ENCODE measurements at places on chromosomes 1 and 21. TPM values are rescaled to one million over a fixed set of nuclear protein-coding genes. Genes with fewer than 3 reads are reported as not detected.

The VAMP3 gene
- total RNA-seq = 113 TPM

- DNase-seq = no peak
These were observed 429.0 kb downstream of the NEGR1 start for GRCh38 chr1:71853360-71853759.

- DNase-seq = no peak
These were observed 710.2 kb downstream of the AMY1C start for GRCh38 chr1:104459886-104460285.

The EGLN1 gene
- total RNA-seq = 30.3 TPM

GRCh38 chr1:42259739-42260064, 75.3 kb downstream of the FOXJ3 start:
- no peak for DNase-seq

The RTCA gene
- 30.3 TPM for total RNA-seq

GRCh38 chr1:86468501-86468977, at the start of gene CLCA1:
TSS of gene CLCA1 (plus strand) at chr1:86468927. CDS start at chr1:86468972, 45 bp downstream.
- no peak for DNase-seq

DNA sequence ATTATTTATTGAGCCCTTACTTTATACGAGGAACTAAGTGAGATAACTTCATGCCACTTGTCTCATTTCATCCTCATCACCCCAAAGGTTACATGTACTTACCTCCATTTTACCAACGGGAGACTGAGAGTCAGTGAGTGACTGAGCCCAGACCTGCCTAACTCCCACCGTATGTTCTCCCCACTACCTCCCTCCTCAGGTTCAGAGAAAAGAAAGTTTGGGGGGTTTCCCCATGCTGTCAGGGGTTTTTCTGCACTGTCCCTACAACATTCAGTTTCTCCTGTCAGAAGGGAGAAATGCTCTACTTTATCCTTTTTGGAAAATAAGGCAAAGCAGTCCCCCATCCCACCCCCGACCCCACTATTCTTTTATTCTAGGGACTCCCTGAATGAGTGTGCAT, 32.9 kb downstream of the FAM78B start:
- no peak for DNase-seq

DNA sequence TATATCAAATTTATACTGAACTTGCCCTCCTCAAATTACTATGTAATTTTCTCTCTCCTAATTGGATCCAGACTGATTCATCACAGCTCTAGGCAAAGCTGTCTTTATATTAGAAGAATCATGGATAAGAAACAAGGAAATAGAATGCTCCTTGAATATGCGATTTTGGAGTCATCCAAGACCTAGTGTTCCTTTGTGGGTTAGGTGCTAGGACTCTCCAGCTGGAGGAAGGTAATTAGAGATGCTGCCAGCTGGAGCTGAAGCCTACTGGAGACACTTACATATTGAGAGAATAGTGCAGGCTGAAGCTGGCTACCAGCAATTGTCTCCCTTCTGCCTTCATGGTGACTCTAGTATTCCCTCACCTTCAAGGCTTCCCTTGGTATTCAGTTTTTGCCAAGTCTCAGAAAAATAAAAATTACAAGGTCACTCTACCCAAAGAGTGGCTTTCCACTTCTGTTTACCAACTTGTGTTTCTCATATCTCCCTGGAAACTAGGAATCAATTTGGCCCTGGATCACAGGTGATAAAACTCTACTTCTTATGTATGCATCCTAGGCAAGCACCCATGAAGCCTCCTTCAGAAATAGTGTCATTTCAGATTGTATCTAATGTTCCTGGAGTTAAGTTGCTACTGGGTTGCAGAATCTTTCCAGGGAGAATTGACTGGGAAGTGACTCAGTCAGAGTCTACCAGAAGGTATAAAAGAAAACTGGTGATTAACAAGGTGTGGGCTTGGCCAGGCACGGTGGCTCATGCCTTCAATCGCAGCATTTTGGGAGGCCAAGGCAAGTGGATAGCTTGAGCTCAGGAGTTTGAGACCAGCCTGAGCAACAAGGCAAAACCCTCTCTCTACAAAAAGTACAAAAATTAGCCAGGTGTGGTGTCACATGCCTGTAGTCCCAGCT, 24.4 kb upstream of the DOCK7 start:
- no peak for DNase-seq

The HIVEP3 gene
- total RNA-seq = 10.1 TPM

DNA sequence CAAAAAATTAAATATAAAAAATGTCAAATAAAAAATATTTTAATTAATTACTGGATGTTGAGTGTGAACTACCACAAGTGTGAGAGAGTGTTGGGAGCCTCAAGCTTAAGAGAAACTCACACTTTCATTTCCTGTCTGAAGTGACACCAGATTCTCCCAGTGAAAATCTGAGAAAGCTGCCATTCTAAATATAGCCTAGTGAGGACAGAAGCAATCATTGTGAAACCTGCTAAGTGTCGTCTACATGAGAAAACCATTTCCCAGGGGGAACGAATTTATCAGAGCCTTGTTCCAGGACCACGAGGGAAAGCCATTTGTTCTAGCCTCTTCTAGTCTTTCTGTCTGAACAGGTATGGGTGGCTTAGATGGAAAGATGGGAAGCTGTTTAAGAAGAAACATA, 329.3 kb upstream of the PRMT6 start:
- no peak for DNase-seq

DNA sequence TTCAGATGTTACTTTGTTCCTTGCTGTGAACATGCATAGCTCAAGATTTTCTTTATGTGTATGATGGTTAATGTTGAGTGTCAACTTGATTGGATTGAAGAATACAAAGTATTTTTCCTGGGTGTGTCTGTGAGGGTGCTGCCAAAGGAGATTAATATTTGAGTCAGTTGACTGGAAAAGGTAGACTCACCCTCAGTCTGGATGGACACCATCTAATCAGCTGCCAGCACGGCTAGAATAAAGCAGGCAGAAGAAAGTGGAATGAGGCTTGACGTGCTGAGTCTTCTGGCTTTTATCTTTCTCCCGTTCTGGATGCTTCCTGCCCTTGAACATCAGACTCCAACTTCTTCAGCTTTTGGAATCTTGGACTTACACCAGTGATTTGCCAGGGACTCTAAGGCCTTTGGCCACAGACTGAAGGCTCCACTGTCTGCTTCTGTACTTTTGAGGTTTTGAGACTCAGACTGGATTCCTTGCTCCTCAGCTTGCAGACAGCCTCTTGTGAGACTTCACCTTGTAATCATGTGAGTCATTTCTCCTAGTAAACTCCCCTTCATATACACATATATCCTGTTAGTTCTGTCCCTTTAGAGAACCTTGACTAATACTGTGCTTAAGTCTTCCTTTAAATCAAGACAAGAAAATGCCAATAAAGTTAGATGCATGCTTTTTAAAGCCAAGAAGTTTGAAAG, 626.6 kb downstream of the KCNT2 start:
- DNase-seq = no peak

DNA sequence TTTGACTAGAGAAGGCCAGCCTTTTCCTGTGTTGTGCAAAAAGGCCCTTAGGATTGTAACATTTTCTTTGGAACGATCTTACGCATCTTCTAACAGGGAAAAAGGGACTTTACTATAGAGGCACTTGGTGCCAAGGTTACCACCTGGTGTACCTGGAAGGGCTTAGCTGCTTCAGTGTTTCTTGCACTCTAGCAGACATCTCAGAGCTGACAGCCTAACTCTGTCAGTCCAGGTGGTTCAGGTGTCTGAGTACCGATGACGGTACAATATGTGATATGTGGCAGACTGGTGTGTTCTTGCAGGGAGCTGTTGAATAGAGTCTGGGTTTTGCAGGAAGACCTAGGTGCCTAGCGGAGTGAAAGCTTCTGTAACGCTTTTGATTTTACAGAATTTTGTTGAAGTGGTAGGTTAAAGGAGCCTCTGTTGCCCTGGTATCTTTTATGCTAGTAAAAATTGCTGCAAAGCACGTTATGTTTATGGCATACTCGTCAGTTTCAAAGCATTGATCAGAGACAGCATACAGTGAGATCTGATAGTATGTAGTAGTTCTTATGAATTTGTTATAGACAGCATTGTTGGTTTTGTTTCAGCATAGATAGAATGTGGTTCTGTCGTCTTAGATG, 1.4 kb downstream of the MAGI3 start:
- no peak for DNase-seq

DNA sequence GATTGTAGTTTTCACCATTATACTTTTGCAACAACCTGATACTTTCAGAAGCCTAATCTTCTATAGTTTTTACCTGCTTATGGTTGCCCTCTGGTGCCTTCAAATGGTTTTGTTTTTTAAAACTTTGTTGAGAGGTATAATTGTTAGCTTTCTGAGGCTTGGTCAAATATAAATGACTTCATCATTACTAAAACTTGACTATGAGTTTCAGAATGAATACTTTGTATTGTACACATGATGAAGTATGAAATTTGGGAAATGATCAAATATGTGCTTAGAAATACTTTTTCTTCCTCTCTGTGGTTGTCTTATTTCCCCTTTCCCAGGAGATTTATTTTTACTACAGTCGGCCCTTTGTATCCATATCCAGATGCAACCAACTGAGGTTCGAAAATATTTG, 151.8 kb upstream of the B3GALT2 start:
- DNase-seq = no peak

- DNase-seq = no peak
These were observed 21.7 kb upstream of the VASH2 start for GRCh38 chr1:212928323-212929291.

The DNASE2B gene
- total RNA-seq = 0.34 TPM

DNA sequence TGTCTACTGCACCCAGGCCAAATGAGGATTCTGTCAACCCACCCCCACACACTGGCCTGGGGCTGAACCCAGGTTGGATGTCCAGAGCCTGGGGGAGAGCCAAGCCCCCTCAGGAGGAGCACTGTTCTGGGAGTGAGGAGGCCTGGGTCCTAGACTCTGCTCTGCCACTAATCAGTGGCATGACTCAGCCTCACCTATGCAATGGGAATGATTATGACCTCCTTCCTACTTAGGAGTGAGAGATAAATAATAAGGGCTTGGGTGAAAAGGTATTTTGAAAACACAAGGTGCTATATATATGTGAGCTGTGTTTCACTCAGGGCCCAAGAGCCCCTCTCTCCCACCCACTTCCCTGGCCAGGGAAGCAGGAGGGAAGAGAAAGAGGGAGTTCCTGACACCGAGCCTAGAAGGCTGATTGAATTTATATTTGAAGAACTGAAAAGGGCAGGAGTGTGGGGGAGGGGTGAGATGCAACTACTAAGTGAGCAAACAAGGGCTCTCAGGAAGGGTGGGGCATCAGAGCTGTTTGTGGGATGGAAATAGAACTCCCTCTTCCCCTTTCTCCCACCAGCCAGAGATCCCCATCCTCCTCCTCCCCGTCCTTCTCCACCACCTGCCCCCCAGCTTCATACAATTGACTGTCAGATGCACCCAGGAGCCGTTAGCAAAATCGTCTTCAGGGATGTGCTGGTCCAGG, 8.2 kb downstream of the IGSF9 start:
- no peak for DNase-seq

The NTMT2 gene
- not detected for total RNA-seq

DNA sequence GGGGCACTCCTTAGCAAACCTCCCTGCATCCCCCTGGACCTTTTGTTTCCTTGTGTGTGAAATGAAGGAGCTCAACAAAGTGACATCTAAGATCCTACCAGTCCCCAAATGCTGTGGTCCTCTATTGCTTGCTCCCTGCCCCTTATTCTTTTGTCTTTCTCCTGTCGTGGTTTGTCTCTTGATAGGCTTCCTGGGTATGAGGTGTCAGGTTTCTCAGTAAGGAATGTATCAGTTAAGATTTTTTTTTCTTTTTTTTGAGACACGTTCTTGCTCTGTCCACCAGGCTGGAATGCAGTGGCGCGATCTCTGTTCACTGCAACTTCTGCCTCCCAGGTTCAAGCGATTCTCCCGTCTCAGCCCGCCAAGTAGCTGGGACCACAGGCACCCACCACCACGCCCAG, 16.8 kb downstream of the CNIH3 start:
- no peak for DNase-seq

- no peak for DNase-seq
These were observed 556 bp downstream of the WDR77 start for GRCh38 chr1:111448482-111448917.

The THEMIS2 gene
- total RNA-seq = 10.7 TPM

DNA sequence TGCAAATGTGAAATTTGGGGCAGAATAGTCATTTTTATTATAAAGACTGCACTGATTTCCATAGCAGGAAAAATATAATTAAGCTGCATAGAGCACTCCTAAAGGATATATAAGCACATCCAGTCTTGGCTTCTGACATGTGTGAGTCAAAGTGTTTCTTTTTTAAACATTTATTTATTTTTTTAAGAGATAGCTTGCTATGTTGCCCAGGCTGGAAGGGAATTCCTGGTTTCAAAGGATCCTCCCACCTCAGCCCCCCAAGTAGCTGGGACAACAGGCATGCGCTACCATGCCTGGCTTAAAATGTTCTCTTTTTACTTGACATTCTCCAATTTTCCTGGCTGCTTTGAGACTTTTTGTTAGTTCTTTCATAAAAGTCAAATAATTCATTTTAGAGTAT, 126.1 kb downstream of the HMCN1 start:
- DNase-seq = no peak

- DNase-seq = no peak
These were observed 24.7 kb downstream of the FMO3 start for GRCh38 chr1:171115280-171115897.

DNA sequence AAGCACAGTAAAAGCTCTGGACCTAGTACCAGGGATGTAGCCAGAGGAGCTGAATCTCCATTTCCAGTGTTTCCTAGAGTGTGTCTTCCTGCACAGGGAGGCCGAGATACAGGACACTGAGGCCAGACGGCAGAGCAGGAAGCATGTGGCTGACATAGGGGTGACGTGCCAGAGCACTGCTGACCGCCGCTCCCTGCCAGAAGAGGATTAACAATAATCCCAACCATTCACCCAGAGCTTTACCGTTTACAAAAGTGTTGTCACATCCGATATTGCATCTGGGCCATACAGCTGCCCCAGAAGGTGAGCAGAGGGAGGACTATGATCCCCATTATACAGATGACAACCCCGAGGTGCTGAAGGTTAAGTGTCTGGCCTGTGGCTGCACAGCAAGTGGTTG, 5.8 kb upstream of the CLDN19 start:
- no peak for DNase-seq

The TMPRSS3 gene
- total RNA-seq = 1.7 TPM

GRCh38 chr1:90417126-90417525, 300.0 kb downstream of the BARHL2 start:
- DNase-seq = no peak

DNA sequence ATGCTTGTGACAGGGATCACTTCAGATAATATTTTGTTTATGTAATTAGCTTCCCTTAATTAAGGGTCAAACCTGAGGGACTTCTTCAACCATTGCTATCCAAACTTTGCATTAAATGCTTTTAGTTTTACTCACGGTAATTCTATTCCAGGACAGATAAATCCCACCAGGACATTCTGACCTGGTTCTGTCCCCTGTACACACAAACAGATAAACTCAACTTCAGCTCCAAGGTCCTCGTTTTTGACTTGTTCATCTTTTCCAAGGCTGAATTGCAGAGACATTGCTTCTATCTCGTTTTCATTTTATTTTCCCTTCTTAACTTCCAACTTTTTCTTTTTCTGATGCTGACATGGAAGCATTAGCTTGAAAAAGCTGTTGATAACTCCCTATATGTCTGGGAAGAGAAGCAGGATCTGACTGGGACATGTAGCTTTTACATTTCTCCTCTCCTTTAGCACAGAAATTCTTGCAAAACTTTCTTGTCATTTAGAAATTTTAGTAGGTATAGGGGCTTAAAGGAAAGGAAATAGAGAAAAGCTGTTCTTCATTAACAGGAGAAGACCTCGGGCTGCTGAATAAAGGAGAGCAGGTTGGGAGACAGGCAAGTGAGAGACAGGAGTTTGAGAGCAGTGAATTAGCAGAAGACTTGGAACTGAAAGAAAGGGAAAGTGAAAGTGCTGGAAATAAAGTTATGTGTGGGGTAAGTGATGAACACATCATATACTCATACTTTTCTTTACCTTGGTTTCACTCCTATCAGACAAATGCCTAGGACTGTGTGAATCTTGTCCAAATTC, 231.7 kb upstream of the B3GALT2 start:
- no peak for DNase-seq

The NID1 gene
- 89.3 TPM for total RNA-seq

Measured in ureter (tissue), 1 donor.